Right ventricle myocardium inferior (tissue), 1 donor: ENCODE measurements at places on chromosomes 3 and 15. TPM values are rescaled to one million over a fixed set of nuclear protein-coding genes. Genes with fewer than 3 reads are reported as not detected.

DPPA2 gene
- not detected for total RNA-seq

SLC22A14 gene
- not detected for total RNA-seq

FOXB1 gene
- total RNA-seq, result not detected

SPCS1 gene
- 85.0 TPM for total RNA-seq

CKMT1B gene
- total RNA-seq, result 0.76 TPM

CMTM7 gene
- 5.0 TPM for total RNA-seq

GP5 gene
- total RNA-seq, result not detected

CHRNA7 gene
- 1.2 TPM for total RNA-seq

DNA sequence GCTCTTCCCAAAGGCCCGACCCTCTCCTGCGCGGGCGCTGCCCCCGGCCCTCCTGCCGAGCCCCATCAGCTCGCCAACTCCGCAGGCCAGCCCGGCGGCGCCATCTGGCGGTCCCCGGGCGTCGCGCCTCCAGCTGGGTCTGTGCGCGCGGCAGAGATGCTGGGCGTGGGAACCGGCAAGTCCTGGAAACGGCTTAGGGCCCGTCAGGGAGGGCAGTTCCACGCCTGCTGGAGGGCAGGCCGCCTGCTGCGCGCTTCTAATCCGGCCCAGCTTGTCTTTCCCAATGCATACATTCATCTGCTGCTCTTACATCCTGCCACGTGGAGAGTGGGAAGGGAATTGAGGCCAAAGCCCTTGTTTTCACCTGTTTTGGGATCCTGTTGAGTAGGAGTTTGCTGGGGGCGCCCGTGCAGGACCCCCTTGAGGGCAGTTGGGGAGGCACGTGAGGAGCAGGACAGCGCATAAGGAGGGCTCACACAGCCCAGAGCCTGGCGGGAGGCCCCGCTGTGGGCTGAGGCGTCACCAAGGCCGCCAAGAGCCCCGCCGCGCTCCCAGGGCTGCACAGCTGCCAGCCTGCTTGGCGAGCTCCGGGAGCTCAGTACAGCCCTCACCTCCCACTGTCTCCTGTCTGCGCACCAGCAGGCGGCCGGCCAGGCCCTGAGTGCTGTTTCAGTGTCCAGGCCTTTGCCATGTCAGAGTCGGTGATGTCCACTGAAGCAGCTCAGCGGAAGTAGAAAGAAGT, 165.6 kb downstream of the NSMCE3 start:
- DNase-seq, result peak; percentile 78

GRCh38 chr3:17069754-17070153, 185.0 kb downstream of the PLCL2 start:
- no peak for DNase-seq

DNA sequence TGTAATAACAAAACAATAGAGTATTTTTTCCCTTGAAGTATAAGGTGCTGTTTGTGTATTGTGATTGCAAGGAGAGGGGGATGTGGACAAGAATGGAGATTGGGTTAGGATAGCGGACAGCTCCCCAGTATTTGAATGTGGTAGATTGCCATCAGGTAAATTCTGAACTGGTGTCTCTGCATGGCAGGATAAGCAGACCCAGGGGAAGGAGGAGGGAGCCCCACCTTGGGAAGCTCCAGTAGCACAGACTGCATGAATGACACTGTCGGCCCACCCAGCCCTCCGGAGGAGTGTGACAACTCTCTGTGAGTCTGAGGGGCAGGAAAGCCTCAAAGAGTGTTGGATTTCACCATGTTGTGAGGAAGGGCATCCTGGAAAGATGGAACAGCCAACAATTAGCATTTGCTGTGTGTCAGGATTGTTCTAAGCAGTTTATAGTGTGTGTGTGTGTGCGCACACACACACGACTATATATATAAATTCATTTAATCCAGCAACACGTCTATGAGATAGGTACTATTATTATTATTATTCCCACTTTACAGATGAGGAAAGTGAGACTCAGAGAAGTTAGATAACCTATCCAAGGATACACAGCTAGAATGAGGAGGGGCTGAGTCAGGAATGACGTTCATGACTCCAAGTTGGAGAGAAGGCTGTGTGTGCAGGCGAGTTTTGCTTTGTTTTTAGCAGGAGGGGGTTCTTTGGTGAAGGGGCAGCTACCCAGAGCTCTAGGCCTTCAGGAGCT, 63.4 kb upstream of the LCTL start:
- DNase-seq, result no peak

DNA sequence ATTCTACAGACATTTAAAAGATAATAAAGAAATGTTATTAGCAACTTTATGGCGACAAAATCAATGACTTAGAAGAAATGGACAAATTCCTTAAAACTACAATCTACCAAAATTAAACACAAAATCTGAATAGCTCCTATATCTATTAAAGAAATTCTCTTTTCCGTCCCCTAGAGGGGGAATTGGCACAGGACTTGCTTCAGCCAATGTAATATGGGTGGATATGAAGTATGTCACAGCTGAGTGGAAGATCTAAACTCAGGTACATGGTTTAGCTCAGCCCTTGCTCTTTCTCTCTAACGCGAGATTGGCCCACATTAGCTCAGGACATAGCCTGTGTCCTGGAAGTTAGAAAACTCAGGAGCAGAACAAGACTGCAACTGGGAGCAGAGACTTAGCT, 79.3 kb downstream of the DNAH12 start:
- DNase-seq, result no peak

DNA sequence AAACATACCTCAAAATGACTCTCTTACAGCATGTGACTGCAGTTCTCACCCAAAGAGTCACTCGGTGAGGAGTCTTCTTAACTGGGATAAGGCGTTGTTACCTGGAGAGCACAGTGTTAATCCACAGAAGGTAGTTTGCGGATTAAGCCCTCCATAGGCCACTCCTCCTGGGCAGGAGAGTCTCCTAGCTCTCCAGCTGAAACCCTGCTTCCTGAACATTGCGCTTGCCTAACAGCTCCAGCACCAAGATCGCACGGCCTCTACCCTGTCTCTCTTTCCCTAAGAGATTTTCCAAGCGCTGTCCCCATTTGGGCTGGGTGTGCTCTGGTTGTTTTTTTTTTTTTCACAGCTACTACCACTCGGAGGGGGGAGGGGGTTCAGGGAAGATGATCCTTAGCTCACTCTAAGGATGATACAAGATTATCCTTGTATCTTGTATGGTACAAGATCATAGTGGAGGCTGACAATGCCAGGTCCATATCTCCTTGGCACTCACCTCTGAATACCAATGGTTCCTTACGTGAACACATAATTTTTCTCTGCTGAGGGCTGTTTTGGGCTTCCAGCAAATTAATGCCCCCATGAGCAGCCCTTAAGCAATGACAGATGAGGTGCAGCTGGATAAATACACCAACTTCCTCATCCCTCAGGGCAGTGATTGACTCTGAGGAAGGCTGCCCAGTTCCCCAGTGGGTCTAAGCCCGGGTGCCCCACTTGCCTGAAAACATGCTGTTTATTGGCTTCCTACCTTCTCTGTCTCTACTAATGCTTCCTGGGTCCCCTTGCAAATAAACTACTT, 185.2 kb upstream of the TSC22D2 start:
- no peak for DNase-seq

- no peak for DNase-seq
Observed at GRCh38 chr3:27669591-27669990, 52.5 kb downstream of the EOMES start.

DNA sequence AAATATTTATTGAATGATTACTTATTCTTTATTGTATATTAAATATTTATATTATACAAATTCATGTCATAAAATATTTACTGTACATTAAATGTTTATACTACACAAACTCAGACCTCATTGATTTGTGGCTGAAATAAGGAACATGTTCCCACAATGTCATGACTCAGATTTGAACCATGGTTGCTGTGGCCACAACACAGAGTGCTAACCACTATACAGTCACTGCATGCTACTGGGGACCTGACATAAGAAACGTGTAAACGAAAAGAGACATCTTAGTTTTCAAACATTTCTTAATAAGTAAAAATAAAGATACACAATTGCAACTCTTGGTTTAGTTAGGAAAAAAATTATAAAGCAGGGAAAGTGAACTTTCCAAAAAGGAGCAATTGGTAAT, 99.1 kb upstream of the AGTR1 start:
- no peak for DNase-seq

DNA sequence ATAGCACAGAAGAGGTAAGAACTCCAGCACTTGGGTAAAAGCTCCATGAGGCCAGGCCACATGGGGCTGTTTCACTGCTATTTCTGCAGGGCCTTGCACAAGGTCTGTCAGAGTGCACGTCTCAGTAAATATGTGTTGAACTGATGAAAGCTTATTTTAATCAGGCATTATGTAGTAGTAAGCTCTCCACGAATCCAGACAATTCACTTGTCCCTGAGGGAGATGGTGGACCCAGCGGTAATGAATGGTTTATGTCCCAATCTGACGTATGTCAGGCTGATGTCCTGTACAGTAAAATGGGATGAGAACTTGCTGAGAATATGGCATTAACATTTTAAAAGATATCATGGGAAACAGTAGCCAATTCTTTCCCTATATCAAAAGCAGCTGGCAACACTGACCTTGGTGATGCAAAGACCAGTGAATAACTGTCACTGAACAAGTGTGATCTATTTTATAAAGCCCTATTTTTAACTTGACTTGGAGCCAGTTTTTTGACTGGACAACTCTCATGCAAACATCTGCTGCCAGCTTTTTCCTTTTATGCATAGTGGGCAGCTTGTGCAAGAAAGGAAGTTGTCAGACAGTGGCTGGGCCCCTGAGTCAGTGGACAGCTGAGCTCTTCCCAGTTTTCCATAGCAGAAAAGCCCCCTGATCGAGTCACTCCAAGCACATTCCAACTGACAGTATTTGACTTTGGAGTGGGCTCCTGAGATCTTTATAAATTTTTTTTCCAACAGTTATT, 519.8 kb upstream of the MDFIC2 start:
- DNase-seq, result no peak

DNA sequence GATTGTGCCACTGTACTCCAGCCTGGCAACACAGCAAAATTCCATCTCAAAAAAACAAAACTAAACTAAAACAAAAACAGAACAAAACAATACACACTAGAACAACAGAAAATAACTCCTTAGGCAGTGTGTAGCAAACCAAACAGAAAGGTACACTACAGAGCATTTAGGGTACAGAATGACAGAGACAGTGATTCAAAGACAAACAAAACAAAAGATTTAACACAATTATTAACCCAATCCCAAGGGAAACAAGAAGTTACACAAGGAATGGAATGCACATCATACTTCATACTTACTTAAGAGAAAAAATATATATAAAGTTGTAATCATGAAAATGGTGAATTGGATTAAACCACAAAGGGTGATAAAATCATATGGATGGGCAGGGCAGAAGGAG, 12.9 kb downstream of the SLC25A20 start:
- DNase-seq, result no peak

DNA sequence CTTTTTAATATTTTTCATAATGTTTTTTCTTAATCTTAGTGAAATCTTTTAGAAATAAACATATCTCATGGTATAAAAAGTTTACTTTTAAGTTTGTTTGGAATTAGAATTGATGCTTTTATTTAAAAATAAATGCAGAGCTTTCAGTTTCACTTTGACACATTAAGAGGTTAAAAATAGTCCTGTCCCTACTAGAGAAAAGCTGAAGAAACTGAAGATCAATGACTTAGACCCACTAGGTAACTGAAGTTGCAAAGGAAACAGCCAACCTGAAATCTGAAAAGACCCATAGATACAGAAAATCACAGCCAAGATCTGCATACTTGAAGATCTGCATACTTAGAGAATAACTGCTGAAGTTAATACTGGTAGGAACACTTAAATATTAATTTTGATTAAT, 237.6 kb downstream of the RAP2B start:
- DNase-seq, result no peak

- DNase-seq, result no peak
Observed at GRCh38 chr3:187615630-187616029, 54.6 kb downstream of the SST start.

DNA sequence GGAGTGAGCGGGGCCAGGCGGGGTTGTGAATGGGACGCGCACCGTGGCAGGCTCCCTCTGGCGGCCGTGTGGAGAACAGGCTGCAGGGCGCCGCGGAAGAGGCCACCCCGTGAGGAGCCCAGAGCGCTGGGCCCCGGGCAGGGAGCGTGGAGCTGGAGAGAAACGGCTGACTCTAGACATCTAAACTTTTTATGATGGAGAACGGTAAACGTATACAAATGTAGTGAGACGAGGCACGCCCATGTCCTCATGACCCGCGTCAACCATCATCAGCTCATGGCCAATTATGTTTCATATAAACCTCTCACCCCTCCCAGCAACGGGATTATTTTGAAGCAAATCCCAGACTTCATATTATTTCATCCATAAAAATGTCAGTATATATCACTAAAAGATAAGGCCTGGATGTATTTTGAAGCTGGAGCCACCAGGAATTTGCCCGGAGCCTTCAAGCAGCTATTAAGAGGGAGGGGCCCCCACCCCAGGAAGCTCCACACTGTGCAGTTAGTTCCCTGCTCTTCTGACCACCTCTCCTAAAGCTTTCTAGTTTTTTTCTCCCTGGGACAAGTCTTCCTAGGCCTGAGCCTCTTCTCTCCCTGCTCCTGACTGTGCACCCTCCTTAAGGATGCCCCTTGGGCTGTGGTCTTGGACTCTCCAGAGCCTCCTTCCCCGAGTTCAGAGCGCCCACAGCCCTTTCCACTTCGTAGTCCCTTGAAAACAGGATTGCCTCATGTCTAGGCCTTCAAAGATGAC, 149.5 kb downstream of the SMAD6 start:
- DNase-seq, result peak; percentile 93

- no peak for DNase-seq
Observed at GRCh38 chr3:32531010-32531647, 28.5 kb upstream of the CMTM6 start.

DNA sequence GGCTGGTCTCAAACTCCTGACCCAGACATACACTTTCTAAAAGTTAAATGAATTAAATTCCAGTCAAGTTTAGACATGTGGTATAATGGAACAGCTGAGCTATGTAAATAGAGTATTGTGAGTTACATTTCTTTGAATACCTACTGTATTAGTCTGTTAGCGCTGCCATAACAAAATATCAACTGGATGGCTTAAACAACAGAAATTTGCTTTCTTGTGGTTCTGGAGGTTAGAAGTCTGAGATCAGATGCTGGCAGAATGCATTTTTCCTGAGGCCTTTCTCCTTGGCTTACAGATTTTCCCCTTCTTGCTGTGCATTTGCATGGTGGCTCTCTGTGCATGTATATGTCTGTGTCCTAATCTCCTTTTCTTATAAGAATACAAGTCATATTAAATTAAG, 101.5 kb upstream of the TGFBR2 start:
- no peak for DNase-seq

DNA sequence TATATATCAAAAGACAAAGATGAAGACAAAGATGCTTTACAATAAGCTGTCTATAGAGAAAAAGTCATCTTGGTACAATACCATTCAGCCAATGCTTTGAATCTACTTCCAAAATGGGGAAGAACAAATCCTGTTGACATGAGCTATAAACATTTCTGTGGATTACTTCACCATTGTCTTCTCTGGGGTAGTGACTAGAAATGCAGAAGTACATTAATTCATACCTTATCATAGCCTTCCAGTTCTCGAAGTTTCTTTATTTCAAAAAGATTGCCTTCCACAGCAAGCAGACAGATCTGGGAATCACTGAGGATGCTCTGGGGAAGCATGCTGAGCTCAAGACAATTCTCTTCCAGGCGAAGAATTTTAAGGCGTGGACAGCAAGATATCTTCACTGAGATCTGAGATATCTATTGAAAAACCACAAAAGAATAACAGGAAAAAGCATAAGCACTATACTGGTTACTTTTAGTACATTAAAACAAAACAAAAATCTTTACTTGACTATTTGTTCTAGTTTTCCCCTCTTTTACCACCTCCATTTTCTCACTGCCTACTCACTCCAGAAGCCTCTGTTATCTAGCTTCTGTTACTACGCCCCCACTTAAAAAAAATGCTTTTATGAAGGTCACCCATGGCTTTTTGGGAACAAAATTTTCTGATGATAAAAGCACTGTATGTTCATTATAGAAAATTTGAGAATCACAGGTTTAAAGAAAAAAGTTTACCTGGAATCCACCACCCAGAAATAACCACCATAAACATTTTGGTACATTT, 3.6 kb downstream of the LRRC57 start:
- no peak for DNase-seq
